ENCODE measurements at places on chromosomes 6 and 20.

GRCh38 chr6:160464744-160465143, 116.6 kb downstream of the SLC22A3 start:
- no peak for DNase-seq

- DNase-seq = no peak
Observed at GRCh38 chr6:147382945-147383554, 125.4 kb upstream of the SAMD5 start.

- DNase-seq = no peak
Observed at GRCh38 chr6:113347436-113347835, 509.7 kb upstream of the MARCKS start.

GRCh38 chr6:15570171-15570570, 92.7 kb downstream of the DTNBP1 start:
- DNase-seq = no peak

DNA sequence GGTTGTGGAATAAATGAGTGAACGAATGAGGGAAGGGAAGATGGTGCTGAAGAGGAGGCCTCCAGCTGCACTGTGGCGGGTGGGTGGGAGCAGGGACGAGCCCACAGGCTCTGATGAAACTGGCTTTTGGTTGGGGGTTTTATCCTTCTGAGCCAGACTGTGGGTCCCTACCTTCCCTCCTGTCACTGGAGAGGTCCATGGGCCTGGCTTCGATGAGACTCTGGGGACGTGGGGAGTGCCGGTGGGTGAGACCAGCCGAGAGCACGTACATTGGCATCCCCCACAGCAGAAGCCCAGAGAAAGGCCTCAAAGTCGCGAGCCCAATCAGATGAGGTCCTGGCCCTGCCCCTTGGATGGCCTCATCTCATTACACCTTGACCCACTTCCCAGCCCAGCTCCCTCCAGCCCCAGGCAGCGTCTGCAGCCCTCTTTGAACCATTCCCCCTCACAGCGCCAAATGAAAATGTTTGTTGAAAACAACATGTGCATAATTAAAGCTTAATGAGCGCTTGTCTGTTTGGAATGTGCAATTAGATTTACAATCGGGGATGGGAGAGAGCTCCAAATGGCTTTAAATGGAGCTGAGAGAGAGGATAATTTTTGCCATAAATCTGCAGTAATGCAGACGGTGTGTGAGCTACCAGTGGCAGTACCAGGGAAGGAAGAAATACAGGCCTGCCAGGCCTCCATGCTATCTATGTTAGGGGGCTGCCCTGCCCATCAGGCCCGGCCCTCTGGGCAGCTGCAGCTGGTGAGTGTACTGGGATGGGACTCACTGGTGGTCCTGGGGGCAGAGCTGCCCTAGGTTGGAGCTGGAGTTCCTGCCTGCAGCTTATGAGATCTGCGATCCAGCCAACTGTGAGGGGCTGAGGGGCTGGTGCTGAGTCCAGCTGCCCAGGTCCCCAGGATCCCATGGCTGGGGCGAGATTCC, 47.2 kb downstream of the TOX2 start:
- DNase-seq = no peak

GRCh38 chr6:40545954-40546353, 41.2 kb downstream of the LRFN2 start:
- DNase-seq = no peak

DNA sequence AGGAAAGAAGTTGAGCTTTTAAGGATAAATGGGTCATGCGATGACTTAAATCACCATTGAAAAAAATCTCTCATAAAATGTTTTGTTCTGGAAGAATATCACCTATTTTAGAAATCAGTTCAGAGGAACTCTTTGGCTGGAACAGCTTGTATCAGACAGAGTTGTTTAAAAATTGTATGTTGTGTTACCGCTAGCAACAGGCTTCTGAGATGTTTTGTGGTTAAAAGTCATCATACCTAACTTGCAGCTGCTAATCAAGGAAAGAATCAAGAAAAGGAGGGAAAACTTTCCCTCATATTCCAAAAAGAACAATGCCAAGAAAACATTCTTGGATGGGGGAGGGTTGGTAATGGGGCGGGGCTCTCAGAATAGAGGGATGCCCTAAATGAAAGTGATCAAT, 220.7 kb upstream of the CITED2 start:
- DNase-seq = no peak

DNA sequence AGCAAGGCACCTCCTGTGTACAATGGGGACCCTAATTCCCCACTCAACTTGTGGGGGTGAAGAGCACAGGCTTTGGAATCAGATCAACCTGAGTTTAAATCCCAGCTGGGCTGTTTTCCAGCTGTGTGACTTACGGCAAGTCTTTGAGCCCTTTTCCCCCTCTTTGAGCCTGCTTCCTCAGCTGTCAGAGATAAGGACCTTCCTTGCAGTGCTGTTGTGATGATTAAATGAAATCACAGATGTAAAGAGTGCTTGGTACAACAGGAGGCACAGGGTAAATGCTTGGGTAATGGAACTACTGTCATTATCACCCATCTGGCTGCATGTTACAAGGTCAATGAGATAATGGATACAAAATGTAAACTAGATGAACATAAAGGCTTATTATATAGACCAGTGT, 3.2 kb downstream of the SNX21 start:
- DNase-seq = no peak

GRCh38 chr6:75025371-75025770, 180.5 kb downstream of the COL12A1 start:
- DNase-seq = no peak

- no peak for DNase-seq
Observed at GRCh38 chr6:148611213-148611612, 135.6 kb upstream of the UST start.

DNA sequence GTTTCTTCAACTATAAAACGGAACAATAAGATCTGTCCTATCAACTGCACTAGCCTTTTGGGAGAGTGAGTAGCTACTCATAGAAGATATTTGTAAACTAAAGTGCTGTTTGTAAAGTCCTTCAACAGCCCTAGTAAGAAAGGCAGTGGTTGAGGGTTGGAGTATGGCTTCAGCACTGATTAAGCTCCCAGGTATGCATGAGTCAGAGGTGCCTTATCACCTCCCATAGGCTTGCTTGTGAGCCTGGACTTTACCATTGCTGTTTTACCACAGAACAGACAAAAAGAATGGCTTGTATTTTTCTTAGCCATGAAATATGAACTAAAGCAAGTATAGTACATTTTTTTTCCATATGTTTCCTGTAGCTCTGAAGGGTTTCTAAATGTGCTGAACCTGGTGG, 44.1 kb downstream of the SAMD3 start:
- no peak for DNase-seq

DNA sequence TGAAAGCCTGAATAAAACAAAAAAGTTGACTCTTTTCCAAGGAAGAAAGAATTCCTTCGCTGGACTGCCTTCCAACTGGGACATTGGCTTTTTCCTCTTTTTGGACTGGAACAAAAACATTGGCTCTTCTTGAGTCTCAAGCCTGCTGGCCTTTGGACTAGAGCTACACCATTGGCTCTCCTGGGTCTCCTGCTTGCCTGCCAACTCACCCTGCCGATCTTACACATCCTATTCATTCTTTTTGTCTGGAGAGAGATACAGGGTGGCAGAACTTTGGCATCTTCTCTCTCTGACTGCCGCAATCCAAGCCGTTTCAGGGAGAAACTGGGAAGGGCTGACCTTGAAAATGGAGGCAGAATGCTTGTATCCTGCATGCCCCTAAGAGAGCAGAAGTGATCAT, 20.2 kb downstream of the DDO start:
- DNase-seq = no peak

DNA sequence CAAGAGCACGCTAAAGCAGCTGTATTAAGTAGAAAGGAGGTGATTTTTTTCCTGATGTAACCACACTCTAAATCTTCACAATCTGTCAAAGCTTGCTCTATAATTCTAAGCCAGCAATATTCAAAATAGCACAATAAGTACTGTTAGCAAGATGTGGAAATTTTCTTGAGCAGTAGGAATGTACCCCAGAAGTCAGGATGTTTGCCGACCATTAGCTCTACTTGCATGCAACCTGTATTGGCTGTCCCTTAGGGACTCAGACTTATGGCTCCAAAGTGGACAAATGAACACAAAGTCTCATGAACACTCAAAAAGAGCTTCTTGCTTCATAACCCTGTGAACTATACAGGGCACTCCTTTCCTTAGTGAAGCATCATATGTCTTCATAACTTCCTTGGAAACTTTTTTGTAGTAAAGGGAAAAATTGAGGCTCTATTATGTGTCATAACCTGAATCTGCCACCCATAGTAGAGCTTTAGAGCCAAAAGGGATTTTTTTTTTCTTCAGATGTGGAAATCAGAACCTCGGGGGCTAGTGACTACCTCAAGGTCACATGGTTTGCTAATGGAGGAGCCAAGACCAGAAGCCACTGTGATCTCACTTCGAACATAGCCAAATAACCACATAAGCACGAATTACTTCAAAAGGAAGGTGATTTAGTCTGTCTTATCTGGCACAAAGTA, 54.5 kb downstream of the ADGRG6 start:
- DNase-seq = no peak

Measured in HuH-7.5 (cell line).